ENCODE measurements at places on chromosomes 6 and 20.

DNA sequence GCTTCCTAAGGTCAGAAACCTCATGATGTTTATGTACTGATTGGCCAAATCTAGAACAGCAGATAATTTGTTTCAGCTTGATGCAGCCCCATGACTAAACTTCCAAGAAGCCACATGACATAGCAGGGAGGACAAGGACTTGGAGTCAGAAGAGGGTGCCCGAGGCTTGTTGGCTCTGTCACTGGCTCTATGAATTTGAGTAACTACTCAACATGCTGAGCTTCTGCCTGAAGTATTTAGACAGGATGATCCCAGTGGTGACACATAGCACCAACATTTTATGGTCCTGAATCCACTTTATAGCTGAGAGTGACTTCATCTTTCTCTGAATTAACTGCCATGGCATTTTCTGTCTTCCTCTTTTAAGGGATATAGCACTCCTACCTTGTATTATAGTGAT is 13.5 kb upstream of the TBX18 start:
- no peak for DNase-seq

DNA sequence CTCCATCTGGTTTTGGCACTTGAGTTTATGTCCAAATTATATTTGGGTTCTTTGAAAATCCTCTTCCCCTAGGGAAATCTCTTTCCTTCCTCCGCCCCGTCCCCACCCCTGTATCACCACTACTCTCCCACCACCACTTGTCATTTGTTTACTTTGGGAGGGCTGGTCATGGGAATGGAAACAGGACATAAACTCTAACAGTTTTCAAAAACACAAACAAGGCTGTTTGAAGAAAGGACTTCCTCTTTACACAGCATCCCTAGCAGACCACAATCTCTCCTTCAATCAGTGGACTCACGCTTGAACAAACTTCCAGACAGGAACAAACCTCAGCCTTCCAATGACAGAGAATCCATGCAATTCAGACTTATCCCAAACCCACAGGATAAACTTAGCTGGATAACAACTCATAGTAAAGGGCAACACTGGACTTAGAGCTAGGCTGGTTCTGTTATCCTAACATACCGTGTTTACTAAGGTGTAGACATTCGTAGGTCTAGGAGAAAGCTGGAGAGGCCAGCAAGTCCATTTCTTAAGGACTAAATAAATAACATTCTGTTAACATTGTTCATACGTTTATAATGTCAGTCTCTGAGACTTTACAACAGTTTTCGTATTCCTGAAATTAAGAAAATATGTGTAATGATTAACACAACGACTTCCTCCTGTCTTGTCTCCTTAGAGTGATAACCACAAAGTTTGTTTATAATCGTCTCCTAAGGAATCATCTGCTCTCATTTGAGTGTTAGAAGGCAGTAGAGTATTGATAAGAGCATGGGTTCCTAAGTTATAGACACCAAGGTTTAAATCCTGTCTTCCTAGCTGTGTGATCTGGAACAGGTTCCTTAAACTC is 44.1 kb upstream of the CTAGE9 start:
- DNase-seq = no peak

DNA sequence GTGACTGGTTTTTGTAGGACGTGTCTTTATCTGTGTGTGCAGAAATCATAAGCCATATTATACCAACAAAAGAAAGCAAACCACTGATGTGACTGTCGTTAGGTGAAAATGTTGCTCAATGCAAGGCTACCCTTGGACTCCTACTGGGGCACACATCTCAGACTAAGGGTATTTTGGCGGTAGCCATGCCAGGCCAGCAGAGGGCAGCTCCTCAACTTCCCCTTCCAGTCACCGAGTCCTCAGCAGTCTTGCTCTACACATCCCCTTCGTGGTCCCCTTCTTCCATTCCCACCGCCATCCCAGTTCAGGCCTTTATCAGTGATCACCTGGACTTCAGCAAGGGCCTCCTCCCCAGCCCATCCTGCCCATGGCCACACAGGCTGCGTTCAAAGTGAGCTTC is 113.7 kb upstream of the GGTLC1 start:
- peak; percentile 18 for DNase-seq

DNA sequence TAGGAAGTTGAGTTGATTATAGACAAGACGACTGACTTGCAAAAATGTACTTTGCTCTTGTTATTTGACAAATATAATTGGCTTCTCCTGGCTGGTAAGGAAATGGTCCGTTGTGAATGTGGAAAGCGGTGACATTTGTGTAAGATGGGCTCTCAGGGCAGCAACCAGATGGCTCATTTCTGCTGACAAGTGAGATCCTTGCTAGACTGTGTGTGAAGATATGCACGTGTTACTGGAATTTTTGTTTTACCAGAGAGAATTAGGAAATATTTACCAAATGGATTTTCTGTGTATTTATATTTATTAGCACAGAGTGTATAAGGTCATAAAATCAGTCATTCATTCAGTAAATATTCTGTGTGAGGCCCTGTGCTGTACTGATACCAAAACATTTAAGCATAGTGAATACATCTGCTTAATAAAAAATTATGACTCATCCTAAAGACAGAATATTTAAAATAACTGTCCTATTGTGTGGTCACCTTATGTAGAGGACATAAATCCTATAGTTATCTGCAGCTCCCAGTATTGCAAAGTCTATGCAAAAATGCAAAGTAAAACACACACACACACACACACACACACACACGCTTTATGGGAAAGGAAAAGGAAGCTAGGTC is 109.9 kb upstream of the ASF1A start:
- no peak for DNase-seq

- no peak for DNase-seq
Observed at GRCh38 chr6:56555438-56555872, 87.2 kb downstream of the DST start.

DNA sequence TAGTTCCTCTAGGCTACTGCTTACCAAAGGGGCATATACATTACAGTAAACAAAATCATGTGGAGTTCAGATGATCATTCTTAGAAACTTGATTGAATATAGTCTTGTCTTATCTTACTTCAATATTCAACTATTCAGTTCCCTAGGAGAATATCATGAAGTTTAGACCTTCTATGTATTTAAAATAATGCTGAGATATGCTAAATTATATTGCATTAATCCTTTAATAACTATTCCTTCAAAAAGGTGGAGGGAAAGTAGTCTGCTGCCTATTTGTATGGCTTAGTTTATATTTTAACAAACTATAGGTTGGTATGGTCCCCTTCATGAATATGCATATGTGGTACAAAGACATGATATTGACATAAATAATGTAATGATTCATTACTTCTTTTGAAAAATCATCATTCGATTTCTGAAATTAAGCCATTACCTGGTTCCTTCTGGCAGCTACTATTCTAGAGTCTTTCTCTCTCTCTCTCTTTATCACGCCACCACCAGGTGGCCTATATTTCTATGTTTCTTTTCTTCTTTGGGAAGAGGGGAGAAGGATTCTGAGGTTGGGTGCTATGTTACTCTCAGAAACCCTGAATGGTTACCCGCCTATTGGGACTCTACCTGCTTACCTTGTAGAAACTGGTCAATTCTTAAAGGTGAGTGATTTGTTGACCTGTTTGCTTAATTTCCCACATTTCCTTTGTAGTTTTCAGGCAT is 855.8 kb downstream of the HACE1 start:
- no peak for DNase-seq

DNA sequence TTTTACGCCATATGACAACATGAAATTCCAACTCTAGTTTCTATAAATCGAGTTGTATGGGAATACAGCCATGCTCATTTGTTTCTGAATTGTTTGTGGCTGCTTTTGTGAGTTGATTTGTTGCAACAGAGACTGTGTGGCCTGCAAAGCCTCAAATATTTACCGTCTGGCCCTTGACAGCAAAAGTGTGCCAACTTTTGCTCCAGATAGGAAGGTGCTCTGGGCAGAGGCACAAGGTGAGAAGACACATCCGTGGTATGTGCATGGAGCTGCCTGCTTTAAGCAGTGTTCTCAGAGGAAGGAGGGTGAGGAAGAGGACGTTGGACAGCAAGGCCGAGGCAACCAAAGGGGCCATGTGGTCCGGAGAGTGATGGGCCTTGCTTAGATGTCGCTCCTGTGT is 57.4 kb downstream of the IYD start:
- DNase-seq = no peak

GRCh38 chr6:100175814-100176310 is 181.8 kb upstream of the MCHR2 start:
- DNase-seq = no peak

- DNase-seq = no peak
Observed at GRCh38 chr20:22626496-22626895, 42.1 kb upstream of the FOXA2 start.

- no peak for DNase-seq
Observed at GRCh38 chr6:36581716-36582115, 12.4 kb upstream of the SRSF3 start.

DNA sequence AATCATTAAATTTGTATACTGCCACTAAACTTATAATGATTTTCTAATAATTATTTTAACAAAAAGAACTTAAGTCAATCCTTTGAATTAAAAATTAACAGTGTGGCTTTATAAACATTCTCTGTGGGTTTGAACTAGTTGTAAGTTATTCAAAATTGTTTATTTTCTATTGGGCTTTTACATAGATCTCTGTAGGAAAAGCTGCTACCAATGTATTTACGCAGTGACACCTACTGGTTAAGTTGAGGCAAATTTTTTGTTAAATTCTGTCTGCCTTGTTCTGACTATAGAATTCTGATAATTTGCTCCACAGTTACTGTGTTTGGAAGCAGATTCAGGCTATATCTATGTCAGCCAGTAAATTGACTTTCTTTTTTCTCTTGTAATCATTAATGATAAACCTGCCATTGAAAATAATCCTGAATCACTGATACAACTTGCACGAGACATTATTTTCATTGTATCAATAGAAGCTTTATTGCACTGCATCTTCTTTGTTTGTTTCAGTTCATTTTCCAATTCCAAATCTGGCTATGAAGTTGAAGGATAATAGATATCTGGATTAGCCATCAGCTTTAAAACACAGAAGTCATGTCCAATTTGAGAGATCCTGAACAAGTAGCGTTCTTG is 66.0 kb upstream of the UTRN start:
- peak; percentile 64 for DNase-seq

- no peak for DNase-seq
Observed at GRCh38 chr6:88922775-88923548, 40.5 kb downstream of the RNGTT start.

GRCh38 chr6:128509709-128510108 is 10.7 kb downstream of the PTPRK start:
- no peak for DNase-seq

- no peak for DNase-seq
Observed at GRCh38 chr20:36866164-36866563, 9.8 kb upstream of the TLDC2 start.

DNA sequence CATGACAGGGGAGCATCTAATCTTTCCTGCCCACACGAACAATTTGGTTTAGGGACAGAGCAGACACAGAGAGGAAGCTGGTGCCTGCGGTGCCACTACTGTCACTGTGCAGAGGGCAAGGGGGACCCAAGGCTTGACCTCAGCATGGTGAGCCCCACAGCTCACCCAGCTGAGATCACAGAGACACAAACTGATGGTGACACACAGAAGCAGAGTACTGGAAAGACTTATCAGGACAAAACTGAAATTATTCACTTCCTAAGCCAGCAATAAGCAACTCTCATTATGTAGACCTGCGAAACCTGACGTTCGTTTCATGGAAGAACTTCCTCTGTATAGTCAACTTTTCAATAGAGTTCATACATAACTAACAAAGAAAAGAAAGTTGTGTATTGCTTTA is 86.1 kb downstream of the HUS1B start:
- no peak for DNase-seq

- no peak for DNase-seq
Observed at GRCh38 chr6:88840796-88841539, 122.5 kb downstream of the RNGTT start.

Measured in CD4-positive, alpha-beta T cell treated with Interleukin-15 for 4 hours (primary cell).